HT-29 (cell line): ENCODE measurements at places on chromosomes 5 and 9. TPM values are rescaled to one million over a fixed set of nuclear protein-coding genes. Genes with fewer than 3 reads are reported as not detected.
A peak's percentile ranks its signal among the peaks of the same experiment; 100 is the strongest.

The SPINK1 gene
- total RNA-seq, result 21.4 and 22.5 TPM in 2 replicates

The RGS7BP gene
- total RNA-seq, result not detected in 2 replicates

GRCh38 chr5:10283927-10284635 lies 23.6 kb downstream of the CMBL start:
- DNase-seq, result peak; percentile 93

- DNase-seq, result no peak
Measured at GRCh38 chr9:123127512-123128075, 94.1 kb downstream of the GPR21 start.

- no peak for DNase-seq
Measured at GRCh38 chr9:109624143-109624542, 126.0 kb upstream of the PTPN3 start.

The RASEF gene
- 61.9 and 69.7 TPM in 2 replicates for total RNA-seq

GRCh38 chr5:34039398-34040157 lies 3.4 kb downstream of the C1QTNF3 start:
- DNase-seq, result no peak

The GPR151 gene
- not detected in 2 replicates for total RNA-seq

- DNase-seq, result peak; percentile 16
Measured at GRCh38 chr5:78920604-78921003, 64.5 kb downstream of the ARSB start.

- no peak for DNase-seq
Measured at GRCh38 chr9:86368871-86369521, 14.8 kb upstream of the TUT7 start.

The STKLD1 gene
- total RNA-seq, result not detected in 2 replicates

DNA sequence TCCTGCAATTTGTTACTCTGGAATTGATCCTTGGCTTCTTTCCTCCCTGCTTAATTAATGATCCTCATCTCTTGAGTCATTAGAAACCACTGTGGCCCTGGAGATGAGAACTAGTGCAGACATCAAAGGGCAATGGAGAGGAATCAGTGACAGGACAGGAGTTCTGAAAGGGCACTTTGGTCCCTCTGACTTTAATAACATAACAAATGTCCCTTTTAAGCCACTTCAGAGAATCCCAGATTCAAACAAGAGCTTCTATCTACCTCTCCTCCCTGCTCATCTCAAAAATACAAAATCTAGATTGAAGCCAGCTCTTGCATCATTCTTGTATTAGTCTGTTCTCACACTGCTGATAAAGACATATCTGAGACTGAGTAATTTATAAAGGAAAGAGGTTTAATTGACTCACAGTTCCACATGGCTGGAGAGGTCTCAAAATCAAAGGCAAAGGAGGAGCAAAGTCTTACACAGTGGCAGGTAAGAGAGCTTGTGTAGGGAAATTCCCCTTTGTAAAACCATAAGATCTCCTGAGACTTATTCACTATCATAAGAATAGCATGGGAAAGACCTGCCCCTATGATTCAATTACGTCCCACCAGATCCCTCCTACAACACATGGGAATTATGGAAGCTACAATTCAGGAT lies 139.1 kb downstream of the PLPPR1 start:
- no peak for DNase-seq

The TRPM3 gene
- total RNA-seq, result not detected in 2 replicates

- no peak for DNase-seq
Measured at GRCh38 chr5:1358726-1359025, 13.8 kb upstream of the CLPTM1L start.

- DNase-seq, result peak; percentile 40
Measured at GRCh38 chr5:108747774-108748400, at the start of gene FER. Gene FER (plus strand): TSS chr5:108747897. CDS start chr5:108798183, 50,286 bp downstream.
